Cardiac fibroblast (primary cell): ENCODE measurements at places on chromosomes 2 and 18.
A peak's percentile ranks its signal among the peaks of the same experiment; 100 is the strongest.

GRCh38 chr2:105315314-105315713 is 14.2 kb downstream of the TGFBRAP1 start:
- no peak for DNase-seq

DNA sequence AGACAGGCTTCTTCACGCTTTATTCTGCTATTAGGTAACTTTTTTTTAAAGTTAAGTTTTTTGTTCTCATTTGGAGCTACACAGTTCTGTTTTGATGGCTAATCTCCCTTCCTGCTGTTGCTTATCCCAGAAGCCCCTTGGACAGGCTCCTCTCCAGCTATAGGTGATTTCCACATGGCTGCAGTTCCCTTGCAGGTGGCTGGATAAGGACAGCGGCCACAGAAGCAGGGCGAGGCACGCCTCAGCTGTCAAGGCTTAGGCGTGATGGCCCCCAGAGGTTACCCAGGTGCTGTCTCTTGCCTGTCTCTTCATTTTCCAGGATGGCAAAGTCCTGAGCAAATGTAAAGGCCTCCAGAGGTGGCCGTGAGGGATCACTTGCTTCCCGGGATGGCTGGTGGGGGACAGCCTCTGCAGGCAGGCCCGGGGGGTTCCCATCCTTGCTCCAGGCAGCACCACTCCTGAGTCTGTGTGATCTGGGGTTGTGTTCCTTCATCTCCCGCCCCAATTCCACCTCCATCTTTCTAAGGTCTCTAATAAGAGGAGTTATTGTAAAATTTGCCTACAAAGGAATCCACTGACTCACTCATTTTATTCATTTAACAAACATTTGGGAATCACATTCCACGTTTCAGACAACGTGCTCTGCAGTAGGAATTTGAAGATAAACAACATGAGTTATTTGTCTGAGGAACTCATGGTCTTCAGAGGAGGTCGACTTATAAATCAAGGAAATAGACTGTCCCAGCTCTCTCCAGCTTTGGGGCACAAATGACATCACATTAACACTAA is 53.4 kb downstream of the NAPG start:
- peak; percentile 29 for DNase-seq

DNA sequence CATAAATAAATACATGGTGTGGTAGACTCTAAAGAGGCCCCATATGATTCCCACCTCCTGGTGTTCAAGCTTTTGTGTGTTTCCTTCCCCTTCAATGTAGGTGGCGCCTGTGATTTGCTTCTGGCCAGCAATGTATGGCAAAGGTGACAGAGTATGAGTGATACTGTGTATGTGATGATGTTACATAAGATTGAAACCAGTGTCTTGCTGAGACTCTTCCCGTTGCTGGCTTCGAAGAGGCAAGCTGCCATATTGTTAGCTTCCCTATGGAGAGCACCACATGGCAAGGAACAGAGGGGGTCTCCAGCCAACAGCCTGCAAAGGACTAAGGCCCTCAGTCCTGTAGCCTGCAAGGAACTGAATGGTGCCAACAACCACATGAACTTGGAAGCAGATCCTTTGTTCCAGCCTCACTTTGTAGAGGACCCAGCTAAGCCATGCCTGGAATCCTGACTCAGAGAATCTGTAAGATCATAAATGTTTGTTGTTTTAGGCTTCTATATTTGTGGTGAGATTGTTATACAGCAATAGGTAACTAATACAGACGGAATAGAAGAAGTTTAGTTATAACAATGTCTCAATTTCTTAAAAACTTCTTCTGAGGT is 1.7 kb upstream of the SMAD4 start:
- peak; percentile 34 for DNase-seq

- DNase-seq: no peak
Observed at GRCh38 chr2:209986415-209986814, 16.0 kb upstream of the RPE start.

DNA sequence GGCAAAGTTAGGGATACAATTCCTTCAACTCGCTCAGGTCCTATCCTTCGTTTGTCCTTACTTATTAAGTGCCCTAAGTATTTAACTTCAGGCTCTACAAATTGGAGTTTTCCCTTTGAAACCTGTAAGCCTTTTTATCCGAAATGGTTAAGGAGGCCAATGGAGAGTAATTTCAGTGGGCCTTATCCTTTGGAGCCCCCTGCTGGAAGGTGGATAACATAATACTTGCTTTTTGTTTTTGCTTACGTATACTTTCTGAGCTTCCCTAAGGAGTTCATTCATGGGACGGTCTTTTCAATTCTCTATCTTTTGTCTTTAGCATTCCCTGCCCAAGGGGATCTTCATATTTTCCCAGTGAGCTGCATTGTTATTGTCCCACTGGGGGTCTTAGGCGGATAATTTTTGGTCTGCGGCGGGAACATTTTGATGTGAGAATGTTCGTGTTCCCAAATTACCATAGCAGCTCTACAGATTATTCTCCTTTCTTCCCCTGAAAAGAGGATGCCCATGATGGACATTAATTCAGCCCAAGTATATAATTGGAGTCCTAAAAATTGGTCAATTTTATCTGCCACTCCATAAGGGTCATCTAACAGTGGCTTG is 34.4 kb upstream of the TRAPPC8 start:
- peak; percentile 72 for DNase-seq

DNA sequence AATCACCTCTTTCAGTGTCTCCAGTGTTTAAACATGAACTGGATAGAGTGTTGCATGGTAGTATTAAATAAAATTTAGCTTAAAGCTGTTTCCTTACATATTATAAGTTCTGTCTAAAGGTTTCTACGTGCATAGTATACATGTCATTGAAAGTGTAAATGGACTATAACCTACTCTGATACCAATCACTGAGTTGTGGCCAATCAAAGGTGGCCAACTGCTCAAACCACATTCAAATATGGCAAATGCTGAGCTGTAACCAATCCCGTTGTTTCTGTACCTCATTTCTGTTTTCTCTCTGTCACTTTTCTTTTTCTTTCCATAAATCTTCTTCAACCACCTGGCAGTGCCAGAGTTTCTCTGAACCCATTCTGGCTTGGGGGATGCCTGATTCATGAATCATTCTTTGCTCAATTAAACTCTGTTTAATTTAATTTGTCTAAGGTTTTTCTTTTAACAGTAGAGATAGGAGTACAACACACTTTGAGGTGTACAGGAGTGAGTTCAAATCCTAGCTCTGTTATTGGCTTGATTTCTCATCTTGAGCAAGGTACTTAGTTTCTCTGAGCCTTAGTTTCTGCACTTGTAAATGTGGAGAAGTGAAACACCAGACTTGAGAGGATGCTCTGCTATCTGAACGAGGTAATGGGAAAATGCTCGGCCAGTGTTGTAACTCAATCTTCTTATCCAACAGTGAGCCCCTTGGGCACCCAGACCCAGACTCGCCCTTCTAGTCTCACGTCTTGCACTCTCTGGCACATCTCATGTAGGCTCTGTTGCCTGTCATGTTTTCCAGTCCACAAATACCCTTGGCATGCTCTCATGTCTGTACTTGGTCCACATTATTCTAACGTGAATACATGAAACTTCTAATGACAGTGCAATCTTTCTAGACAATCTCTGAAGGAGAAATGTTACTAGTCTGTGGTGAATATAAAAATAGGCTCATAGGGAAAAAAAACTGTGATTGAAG is 228.0 kb downstream of the PIK3C3 start:
- DNase-seq: no peak

- no peak for DNase-seq
Observed at GRCh38 chr2:11090187-11090586, 65.1 kb upstream of the SLC66A3 start.

GRCh38 chr2:204436230-204436629 is 109.0 kb upstream of the PARD3B start:
- no peak for DNase-seq

- no peak for DNase-seq
Observed at GRCh38 chr2:47803363-47803762, 20.4 kb downstream of the MSH6 start.

DNA sequence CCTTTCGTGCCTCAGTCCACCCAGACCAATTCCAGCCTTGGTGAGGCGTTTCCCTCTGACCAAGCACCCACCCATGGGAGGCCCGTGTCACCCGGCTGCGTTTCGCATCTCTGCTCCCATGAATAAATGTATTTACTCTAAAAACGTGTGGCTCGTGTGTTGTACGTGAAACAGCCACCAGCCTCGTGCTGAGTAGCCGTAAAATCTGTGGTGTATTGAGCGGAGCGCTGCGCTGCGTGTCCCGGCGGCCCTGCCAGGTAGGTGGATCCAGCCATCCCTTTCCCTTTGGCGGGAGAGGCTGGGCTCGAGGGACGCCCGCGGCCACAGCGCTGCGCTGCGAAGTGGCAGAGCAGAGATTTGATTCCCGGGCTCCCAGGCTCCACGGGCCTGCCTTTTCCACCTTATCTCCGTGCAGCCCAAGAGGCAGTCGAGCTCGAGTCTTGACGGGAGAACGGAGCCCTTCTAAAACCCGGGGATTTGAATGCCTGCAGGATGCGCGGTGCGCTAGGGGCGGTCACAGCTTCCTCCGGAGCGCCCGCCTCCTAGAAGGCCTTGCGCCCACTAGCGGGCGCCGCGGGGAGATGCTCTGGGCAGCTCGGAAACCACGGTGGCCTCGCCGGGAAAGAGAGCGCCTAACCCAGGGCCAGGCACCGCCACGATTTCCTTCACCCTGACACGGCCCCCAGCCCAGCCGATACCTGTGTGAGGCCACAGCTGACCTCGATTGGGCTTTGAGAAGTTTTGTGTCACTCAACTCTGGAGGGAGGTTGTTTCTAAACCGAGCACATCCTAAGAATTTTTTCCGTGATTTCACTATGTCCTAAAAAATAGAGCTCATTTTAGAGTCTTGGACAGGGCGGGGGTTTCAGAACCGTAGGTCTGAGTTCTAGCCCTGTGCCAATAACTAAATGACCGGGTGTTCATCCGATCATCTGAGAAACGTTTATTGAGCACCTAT is 3.9 kb upstream of the PSMD1 start:
- DNase-seq: peak; percentile 85

- no peak for DNase-seq
Observed at GRCh38 chr2:162524192-162524591, 180.3 kb downstream of the GCA start.

DNA sequence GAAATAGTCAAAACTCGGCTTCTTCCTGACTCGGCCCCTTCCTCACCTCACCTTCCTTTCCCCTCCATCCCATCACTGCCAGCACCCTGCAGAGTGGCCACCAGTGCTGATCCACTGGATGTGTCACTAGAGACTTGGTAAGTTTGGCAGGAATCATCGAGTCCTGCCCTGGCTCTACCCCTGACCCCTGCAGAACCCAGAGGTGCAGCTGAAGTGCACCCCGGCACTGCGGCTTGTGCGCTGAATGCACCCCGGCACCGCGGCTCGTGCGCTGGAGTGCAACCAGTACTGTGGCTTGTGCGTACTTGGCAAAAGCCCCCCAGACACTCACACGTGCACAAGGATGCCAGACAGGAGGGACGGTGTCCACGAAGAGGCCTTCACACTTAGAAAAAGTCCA is 206.5 kb downstream of the SNTG2 start:
- DNase-seq: no peak

GRCh38 chr2:45067859-45068570 is 58.8 kb upstream of the SIX2 start:
- peak; percentile 43 for DNase-seq

DNA sequence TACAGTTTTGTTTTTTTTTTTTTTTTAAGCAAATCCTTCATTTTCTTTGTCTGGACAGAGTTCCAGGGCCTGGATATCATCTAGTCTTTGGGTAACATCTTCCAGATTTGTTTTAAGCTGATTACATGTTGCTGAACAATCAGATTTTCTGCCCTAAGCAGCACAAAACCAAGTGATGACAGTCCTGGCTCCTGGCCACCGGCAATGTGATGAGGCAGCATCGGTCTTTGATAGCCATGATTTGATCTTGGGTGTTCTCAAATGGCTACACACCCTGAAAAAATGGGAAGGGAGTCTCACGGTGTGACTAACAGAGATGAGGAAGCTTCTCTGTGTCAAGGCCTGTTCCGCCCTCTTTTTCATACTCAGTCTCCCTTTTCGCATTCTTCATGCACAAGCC is 708.6 kb upstream of the ZEB2 start:
- peak; percentile 16 for DNase-seq

DNA sequence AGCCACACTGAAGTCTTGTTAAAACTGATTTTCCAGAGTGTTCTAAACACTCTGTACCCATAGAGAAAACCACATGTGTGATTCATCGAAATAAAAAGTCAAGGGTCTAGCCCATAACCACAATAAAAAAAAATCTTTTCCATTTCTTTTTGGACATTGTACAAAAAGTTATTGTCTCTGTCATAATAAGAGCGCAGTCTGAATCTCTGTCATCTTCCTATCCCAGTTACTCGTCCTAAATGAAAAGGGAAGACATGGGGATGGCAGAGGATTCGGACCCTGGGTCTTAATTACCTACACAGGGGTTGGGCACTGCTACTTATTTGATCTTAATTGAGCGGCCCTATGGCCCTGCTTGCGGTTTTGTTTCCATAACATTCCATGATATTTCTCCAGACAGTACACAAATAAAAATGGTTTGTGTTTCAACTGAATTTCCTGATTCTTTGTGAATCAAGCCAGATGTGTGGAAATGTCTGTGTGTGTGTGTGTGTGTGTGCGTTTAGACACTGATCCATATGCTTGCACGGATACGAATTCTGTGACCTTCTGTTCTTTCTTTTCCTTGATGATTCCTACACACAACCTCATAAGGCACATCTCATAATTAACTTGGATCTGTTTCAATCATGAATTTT is 133.4 kb upstream of the SPATS2L start:
- peak; percentile 58 for DNase-seq

DNA sequence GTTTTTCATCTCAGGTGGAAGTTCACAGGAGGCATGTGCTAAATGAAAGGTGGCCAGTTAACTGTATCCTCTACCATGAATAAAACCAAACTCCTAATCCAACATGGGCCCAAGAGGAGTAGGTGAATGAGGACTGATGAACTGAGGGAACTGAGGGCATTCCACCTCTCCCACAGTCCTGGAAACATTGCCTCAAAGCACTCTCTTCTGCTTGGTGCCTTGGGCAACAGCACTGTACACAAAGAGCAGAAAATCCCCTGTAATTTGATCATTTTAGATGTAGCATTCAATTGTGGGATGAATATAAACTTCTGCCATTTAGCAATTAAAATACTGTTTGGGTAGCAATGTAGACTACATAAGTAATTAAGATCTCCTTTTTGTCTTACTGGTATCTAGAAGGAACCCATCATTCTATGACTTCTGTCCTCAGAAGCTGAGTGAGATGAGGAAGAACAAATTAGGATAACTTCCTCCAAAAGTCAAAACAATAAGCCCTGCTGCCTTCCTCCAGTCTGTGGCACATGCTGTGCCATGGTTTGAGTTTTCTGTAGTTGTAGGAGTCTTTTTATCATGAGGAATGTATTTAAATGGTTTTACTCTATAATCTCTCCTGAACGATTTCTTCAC is 86.7 kb upstream of the ZEB2 start:
- DNase-seq: no peak

- DNase-seq: peak; percentile 17
Observed at GRCh38 chr2:24885221-24886125, 34.6 kb downstream of the ADCY3 start.
